ENCODE measurements at places on chromosomes 1 and 21. TPM values are rescaled to one million over a fixed set of nuclear protein-coding genes. Genes with fewer than 3 reads are reported as not detected.

GRCh38 chr21:24693779-24694178, 913.5 kb downstream of the MRPL39 start:
- no peak overlapping the region for H3K27ac ChIP-seq
- peak overlapping the region; percentile 59 for H3K4me3 ChIP-seq
- no peaks in the 10 kb centered on the region for H3K36me3 ChIP-seq
- no peaks in the 10 kb centered on the region for H3K27me3 ChIP-seq

- DNase-seq = peak; percentile 9
- no peak overlapping the region for H3K4me3 ChIP-seq
- peaks cover 23% of the 10 kb centered on the region for H3K4me1 ChIP-seq
- no peak overlapping the region for H3K27ac ChIP-seq
- H3K36me3 ChIP-seq = peaks cover 3% of the 10 kb centered on the region
Measured at GRCh38 chr1:145740269-145740668, 21.0 kb downstream of the CD160 start.

- peak; percentile 15 for DNase-seq
- H3K27ac ChIP-seq = no peak overlapping the region
- peaks cover 15% of the 10 kb centered on the region for H3K4me1 ChIP-seq
- H3K36me3 ChIP-seq = peaks cover 16% of the 10 kb centered on the region
- peak overlapping the region; percentile 87 for H3K4me3 ChIP-seq
- no peaks in the 10 kb centered on the region for H3K27me3 ChIP-seq
Measured at GRCh38 chr1:47438165-47439016, 547 bp downstream of the FOXD2 start.

DNA sequence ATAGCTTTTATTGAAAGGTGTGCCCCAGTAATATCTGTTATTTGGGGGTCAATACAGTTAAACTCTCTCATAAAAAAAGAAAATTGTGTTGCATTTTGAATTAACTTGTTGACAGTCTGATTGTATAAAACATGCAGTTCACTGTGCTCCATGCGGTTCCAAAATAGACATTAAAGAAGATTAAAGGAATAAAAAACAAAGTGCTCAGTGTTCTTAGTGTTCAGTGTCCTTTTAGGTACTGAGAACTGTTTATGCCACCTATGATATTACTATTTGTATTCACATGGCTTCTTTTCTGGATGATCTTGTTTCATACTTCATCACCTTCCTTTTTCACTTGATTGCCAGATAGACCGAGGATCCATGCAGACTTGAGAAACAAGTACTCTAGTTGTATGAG, 15.3 kb upstream of the SGIP1 start:
- H3K27ac ChIP-seq = no peak overlapping the region
- no peaks in the 10 kb centered on the region for H3K27me3 ChIP-seq
- H3K4me3 ChIP-seq = no peak overlapping the region

- H3K4me1 ChIP-seq = peaks cover 57% of the 10 kb centered on the region
- peaks cover 17% of the 10 kb centered on the region for H3K36me3 ChIP-seq
- H3K4me3 ChIP-seq = no peak overlapping the region
- no peaks in the 10 kb centered on the region for H3K27me3 ChIP-seq
Measured at GRCh38 chr1:198124673-198125072, 32.1 kb upstream of the NEK7 start.

- DNase-seq = peak; percentile 76
- no peak overlapping the region for H3K4me3 ChIP-seq
- H3K4me1 ChIP-seq = no peaks in the 10 kb centered on the region
- peaks cover 90% of the 10 kb centered on the region for H3K27me3 ChIP-seq
- H3K27ac ChIP-seq = no peak overlapping the region
Measured at GRCh38 chr1:226608699-226609505, 60.3 kb downstream of the STUM start.

- DNase-seq = no peak
- H3K27me3 ChIP-seq = no peaks in the 10 kb centered on the region
- no peak overlapping the region for H3K4me3 ChIP-seq
- H3K4me1 ChIP-seq = peaks cover 48% of the 10 kb centered on the region
Measured at GRCh38 chr1:179036844-179037465, 11.3 kb downstream of the FAM20B start.

DNA sequence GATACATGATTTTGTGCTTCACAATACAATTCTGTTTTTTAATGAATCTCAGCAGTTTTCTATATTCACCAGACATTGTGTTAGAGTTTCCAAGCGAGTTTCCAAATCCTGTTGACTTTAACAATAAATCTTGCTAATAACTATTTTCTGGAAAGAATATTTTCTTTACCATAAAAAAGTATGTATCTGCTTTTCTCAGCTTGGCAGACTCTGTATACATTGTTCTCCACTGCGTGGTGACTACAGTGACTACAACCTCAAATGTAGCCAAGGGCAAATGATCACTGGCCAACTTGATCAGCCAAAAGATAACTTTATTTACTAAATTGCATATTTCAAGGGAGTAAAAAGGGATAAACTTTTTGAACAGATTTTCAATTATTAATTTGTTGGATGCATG, 325.9 kb upstream of the ADAMTS5 start:
- peaks cover 20% of the 10 kb centered on the region for H3K4me1 ChIP-seq
- H3K27me3 ChIP-seq = no peaks in the 10 kb centered on the region
- no peak overlapping the region for H3K27ac ChIP-seq
- no peak for DNase-seq
- H3K4me3 ChIP-seq = no peak overlapping the region
- no peaks in the 10 kb centered on the region for H3K36me3 ChIP-seq

DNA sequence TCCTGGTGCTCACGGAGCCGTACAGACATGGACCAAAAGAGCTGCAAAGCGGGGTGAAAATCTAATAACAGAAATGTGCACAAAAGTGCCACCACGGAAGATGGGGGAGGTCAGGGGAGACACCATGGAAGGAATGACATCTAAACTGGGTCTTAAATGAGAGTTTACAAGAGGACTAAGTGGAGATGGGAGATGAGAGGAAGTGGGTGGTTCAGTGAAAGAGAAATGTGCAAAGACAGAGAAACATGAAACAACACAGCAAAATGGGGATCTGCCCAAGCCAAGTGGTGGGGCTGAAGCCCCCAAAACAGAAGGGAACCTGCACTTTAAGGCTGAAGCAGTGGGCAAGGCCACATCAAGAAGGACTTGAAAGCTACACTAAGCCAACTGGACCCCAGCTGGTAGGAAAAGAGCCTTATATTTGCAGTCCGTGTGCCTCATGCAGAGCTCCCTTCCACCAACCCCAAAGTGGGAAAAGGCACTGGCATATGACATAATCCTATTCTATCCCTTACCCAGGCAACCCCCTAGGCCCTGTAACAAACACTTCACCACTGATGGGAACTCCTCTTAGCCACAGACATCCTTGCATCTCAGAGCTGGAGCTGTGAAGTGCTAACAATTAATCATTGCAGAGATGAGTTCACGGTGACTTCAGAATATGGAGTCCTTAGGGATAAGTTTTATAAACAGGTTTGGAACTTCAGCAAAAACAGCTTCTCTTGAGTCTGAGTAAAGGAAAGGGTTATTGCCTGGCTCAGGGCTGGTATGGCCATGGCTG, 198.6 kb upstream of the EDN2 start:
- H3K36me3 ChIP-seq = no peaks in the 10 kb centered on the region
- no peak overlapping the region for H3K4me3 ChIP-seq
- DNase-seq = no peak
- H3K27ac ChIP-seq = no peak overlapping the region
- peaks cover 22% of the 10 kb centered on the region for H3K4me1 ChIP-seq

DNA sequence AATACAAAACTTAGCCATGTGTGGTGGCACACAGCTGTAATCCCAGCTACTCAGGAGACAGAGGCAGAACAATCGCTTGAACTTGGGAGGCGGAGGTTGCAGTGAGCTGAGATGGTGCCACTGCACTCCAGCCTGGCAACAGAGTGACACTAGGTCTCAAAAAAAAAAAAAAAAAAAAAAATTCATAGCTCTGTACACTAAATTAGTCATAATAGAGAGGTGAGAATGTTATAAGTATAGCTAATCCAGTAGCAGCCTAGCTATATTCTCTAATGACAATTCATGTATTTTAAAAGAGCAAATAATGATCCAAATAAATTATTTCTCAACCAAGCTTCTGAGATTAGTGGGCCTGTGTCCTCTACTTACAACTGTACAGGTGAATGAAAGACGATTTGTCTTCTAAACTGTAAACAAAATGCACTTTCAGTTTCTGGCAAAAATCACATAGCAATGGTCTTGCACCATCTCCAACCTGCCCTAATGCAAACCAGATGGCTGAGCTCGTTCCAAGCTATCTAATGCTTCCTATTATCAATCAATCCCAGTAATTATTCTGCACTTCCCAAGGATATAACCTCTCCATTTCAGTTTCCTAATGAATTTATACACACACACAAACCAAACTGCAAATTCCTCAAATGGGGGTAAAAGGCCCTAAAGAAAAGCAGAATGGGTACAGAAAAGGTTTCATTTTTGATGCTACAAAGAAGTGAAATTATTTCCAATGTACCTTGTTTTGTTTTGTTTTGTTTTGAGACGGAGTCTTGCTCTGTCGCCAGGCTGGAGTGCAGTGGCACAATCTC, 56.5 kb downstream of the GATAD2B start:
- no peak overlapping the region for H3K4me3 ChIP-seq
- peaks cover 8% of the 10 kb centered on the region for H3K4me1 ChIP-seq
- no peaks in the 10 kb centered on the region for H3K27me3 ChIP-seq

DNA sequence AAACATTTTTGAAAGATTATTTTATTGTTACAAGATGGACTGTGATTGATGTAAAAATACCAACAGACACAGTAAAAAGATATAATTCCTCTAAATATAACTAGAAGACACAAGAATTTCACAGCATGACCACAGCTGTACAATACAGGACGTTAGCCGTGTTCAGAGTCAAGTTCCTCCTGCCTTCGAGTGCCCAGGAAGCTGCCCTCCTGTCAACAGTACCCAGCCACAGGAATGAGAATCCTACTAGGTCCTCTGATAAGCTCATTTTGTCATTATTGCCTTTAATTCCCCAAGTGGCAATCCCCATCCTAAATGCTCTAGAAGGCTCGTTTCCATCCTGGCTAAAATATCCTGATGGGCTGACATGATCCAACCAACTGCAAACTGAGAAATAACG, 16.4 kb upstream of the CAPN2 start:
- peaks cover 15% of the 10 kb centered on the region for H3K36me3 ChIP-seq
- no peaks in the 10 kb centered on the region for H3K27me3 ChIP-seq
- H3K27ac ChIP-seq = no peak overlapping the region
- H3K4me3 ChIP-seq = no peak overlapping the region

DNA sequence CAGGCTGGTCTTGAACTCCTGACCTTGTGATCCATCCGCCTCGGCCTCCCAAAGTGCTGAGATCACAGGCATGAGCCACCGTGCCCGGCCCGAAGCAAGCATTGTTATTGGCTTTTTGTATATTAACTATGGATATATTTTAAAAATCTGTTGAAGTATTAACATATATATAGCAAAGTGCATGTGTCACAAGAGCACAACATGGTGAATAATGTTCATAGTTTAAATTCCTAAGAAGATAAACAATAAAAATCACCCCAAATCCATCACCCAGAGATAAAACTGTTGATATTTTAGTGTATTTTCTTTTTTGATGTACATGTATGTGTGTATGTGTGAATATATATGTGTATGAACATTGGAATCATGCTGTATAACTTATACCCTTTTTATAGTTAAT, 9.1 kb upstream of the FOXE3 start:
- H3K4me3 ChIP-seq = no peak overlapping the region
- H3K27ac ChIP-seq = no peak overlapping the region
- H3K36me3 ChIP-seq = no peaks in the 10 kb centered on the region
- H3K27me3 ChIP-seq = peaks cover 76% of the 10 kb centered on the region

GRCh38 chr1:63884486-63884885, 110.7 kb downstream of the ROR1 start:
- no peak overlapping the region for H3K4me3 ChIP-seq
- no peak overlapping the region for H3K27ac ChIP-seq
- no peaks in the 10 kb centered on the region for H3K36me3 ChIP-seq
- no peaks in the 10 kb centered on the region for H3K27me3 ChIP-seq
- DNase-seq = no peak
- peaks cover 44% of the 10 kb centered on the region for H3K4me1 ChIP-seq

Gene AMY1A
- not detected for total RNA-seq

Gene PEAR1
- 3.0 TPM for total RNA-seq

Gene TMEM183A
- 77.7 TPM for total RNA-seq

Gene GCSAML
- not detected for total RNA-seq

Gene LCE3B
- total RNA-seq = not detected

Data from Calu3 (cell line).